ENCODE measurements at places on chromosomes 3 and 15. TPM values are rescaled to one million over a fixed set of nuclear protein-coding genes. Genes with fewer than 3 reads are reported as not detected.

DNA sequence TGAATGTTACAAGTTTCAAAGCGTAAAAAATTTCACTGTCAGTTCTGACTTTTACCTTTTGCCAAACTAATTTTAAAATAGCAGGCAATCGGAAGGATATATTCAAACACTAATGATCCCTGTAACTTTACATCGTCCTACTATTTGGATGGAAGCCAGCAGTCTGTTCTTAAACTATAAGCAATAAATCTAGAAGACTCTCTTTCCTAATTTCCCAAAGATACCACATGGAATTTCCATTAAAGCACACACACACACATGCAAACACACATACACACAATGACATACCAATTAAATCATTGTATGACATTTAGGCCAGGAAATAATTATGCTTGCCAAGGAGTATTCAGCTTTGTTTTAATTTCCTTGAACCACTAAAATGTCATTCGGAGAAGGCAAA, 32.0 kb downstream of the IL17RD start:
- DNase-seq: no peak

CPN2 gene
- total RNA-seq: not detected

ATP13A4 gene
- 3.5 TPM for total RNA-seq

LNP1 gene
- 0.70 TPM for total RNA-seq

IL20RB gene
- total RNA-seq: 4.2 TPM

GRCh38 chr3:34886443-34886842, 752.9 kb upstream of the ARPP21 start:
- no peak for DNase-seq

GRCh38 chr15:71386448-71387236, 271.4 kb downstream of the THSD4 start:
- no peak for DNase-seq

DNA sequence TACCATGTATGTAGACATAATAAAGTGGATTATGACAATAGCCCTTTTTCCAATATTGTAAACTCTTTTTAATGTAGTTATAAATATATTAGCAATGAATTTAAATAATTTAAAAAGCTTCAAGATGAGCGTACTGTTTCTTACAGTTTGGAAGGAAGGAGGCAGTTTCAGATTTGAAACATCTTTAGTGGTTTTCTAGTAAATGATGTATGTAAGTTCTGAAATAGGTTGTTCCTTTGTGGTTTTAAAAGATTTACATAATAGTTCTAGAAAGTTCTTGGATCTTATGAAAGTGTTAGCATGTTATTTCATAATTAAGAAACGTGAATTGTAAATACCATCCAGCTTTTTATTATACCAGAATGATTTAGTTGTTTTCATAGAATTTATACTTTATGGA, 16.0 kb downstream of the DNAJC19 start:
- DNase-seq: no peak

SLC9C1 gene
- not detected for total RNA-seq

DNA sequence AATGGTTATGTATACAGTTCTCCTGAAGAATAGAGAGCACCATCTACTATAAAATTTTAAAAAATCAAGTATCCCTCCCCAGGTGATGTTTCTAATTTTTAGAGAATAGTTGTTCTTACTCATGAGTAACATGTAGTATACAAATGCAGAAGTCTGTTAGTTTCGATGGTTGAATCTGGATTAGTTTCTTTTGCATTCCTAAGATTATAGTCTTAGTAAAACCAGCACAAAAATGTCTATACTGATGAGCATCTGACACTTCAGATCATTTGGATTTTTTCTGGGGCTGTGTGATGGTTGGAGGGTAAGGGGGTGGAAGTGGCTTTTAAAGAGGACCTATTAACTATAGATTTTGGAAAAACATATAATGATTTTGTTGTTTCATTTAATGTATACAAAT, 167.3 kb upstream of the SGO1 start:
- DNase-seq: no peak

CCR5 gene
- 3.2 TPM for total RNA-seq

SKOR1 gene
- 2.7 TPM for total RNA-seq

GRCh38 chr15:64720188-64720587, 55.2 kb downstream of the RBPMS2 start:
- no peak for DNase-seq

NR2F2 gene
- not detected for total RNA-seq

- DNase-seq: no peak
Observed at GRCh38 chr15:98123297-98123696, 162.8 kb downstream of the ARRDC4 start.

TMEM212 gene
- not detected for total RNA-seq

DNA sequence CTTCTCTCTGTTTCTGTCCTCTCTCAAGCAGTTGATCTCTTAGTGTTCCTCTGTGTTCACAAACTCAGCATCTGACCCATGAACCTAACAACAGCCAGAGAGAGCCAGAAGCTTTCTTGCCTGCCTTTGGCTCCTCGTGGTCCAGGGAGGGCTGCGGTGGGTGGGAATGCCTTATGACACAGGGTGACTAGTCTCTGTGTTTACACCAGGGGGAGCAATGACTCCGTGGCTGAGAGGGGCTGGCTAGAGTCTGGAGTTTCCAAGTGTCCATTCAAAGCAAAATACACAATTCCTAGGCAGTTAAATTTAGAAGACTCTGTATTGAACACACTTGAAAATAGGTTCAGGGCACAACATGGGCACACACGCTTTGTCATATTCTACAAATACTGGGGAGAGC, 370.0 kb upstream of the FRG2C start:
- DNase-seq: no peak

OXTR gene
- total RNA-seq: 0.44 TPM

GRCh38 chr3:45760878-45761711, 35.2 kb downstream of the SLC6A20 start:
- DNase-seq: no peak

TMEM266 gene
- total RNA-seq: not detected

DNA sequence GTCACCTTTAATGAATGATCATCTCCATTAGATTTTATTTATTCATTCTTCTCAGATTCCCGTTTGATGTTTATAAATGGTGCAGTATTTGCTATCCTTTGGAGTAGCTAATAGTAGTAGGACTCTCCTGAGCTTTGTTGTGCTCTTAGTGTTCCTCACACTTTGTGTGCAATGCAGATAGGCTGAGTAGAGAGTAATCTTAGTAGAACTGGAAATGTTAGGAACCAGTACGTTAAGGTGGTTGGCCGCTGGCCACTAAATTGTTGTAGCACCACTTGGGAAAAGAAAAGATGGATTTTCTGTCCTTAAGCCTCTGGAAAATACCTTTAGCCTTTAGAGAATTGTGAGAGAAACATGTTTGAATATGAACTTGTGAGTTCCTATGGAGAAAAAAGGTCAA, 19.9 kb upstream of the EBLN2 start:
- no peak for DNase-seq

DNA sequence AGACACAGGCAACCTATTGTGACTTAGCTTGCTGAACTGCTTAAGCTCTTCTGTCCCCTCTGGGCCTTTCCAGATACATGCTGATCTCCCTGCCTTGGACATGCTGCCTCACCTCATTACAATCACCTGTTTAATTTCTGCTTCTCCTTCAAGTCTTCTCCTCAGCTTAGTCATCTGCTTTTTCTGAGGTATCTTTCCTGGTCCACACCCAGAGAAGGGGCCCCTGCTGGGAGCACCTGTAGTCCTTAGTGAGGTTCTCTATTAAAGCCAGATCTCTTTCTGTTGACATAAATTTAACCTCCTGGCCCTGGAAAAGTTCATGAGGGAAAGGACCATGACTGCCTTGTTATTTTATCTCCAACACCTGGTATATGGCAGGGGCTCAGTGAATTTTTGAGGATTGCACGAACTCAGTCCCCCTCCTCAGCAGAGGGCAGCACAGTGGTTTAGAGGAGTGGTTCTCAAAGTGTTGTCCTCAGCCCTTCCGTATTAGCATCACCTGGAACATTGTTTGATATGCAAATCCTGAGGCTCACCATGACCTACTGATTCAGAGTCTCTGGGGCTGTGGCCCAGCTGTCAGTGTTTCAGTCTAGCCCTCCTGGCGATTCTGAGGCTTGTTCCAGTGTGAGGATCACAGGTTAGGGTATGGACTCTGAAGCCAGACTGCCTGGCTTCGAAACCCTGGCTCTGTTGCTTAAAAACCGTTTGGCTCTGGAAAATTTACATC, 12.7 kb downstream of the COL6A6 start:
- no peak for DNase-seq

BCL2A1 gene
- total RNA-seq: 27.0 TPM

DNA sequence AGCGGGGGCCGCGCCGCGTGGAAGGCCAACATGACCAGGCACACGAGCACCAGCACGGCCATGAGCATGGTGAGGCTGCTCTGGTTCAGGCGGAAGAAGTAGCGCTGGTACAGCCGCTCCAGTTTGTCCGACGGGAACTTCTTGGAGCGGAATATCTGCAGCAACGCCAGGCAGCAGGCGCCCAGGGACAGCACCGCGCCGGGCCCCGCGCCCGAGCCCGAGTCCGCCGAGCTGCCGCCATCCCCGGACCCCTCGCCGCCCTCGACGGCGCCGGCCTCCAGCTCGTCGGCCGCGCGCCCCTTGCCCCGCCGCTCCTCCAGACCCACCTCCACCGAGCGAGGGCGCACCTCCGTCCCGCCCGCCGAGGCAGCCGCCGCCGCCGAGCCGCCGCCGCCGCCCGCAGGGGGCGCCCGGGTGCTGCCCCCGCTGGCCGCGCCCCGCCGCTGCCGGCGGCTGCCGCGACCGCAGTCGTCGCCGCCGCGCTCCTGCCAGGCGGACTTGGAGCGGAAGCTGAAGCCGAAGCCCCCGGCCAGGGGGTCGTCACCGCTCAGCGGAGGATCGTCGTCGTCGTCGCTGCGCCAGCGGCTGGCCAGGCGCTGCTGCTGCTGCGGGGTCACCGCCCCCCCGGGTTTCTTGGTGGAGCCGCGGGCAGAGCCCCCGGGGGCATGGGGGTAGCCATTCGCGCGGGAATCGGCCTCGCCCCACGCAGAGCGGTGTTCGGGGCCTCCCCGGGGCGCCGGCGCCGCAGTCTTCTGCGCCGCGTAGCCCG, 957 bp downstream of the ADCY5 start:
- DNase-seq: peak; percentile 30

DNA sequence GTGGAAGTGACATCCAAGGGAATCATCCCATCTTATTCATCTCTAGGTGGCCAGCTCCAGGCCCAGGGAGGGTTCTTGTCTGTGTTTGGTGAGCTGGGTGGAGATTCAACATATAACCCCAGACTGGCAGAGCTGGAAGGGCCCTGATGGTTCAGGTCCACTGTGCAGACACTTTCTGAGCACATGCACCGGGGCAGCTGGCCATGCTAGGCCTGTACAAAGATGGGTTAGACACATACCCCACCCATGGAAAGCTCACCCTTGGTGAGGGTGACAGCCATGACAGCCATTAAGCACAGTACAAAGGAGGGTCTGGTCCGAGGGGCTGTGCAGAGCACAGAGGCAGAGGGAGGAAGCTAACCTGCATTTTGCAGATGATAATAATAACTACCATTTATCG, 100.4 kb downstream of the CORO2B start:
- DNase-seq: no peak

GRCh38 chr15:79923079-79923514, 26.3 kb upstream of the MTHFS start:
- peak; percentile 54 for DNase-seq

ITIH1 gene
- not detected for total RNA-seq

GRCh38 chr3:9023226-9023590, 59.9 kb upstream of the RAD18 start:
- no peak for DNase-seq

KBTBD13 gene
- total RNA-seq: not detected

- DNase-seq: no peak
Observed at GRCh38 chr15:74893627-74894026, 3.8 kb downstream of the MPI start.

DNA sequence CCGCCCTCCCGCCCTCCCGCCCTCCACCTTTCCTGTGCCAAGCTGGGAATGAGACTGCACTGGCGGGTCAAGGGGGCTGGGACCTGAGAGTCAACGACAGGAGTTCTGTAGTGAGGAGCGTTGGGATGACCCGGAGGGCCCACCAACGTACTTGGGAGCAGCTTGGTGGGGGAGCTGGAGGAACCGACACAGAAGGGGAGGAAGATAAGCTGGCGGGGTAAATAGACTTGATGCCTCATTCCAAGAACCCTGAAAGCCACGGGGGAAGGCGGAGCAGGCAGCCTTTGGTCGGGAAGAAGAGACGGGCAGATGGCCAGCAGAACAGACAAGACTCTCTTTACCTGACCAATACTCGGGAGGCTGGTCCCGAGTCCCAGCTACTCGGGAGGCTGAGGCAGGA, 277 bp downstream of the FMN1 start:
- DNase-seq: no peak

GRCh38 chr15:58355382-58355971, 76.3 kb upstream of the LIPC start:
- no peak for DNase-seq

SH2D7 gene
- total RNA-seq: not detected

Measured in T-helper 17 cell (primary cell).